Fibroblast of the conjunctiva (primary cell): ENCODE measurements at places on chromosomes 2 and 18.
A peak's percentile ranks its signal among the peaks of the same experiment; 100 is the strongest.

- no peak for DNase-seq
Observed at GRCh38 chr2:24543252-24543651, 52.2 kb downstream of the NCOA1 start.

DNA sequence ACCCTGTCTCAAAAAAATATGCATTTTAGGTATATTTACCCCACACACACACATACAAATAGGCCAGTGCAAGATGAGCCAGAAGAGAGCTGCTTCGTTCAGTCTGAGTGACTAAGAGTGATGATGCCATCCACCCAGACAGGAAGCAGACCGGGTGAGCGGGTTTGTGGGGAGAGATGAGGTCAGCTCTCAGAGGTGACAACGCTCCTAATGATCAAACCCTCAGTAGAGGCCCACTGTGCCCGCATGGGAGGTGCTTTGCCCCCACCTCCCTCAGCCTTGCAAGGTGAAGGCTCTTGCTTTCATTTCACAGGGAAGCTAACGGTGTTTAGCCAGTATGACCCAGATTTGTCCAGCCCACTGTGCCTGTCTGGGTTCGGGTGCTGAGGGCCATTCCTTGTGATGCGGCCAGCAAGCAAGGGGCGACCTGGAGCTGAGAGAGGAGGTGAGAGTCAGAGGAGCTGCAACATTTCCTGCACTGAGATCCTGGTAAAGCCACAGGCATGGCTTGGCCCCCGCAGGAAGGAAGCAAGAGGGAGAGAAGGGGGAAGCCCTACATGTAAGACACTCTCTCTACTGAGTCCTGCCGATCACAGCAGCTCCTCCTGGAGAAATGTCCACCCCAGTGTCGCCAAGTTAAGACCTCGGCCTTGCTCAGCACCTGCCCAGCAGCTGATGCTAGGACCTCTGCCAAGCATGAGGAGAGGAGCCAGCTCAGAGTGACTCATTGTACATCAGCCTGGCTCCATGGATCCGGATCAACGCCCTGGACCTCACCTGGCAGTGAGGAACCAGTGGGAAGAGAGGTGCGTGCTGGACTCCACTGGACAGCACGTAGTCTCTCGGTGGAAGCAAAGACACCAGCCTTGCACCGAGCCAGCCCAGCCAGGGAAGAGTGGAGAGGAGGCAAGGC is 37.0 kb downstream of the NIFK start:
- DNase-seq, result no peak

DNA sequence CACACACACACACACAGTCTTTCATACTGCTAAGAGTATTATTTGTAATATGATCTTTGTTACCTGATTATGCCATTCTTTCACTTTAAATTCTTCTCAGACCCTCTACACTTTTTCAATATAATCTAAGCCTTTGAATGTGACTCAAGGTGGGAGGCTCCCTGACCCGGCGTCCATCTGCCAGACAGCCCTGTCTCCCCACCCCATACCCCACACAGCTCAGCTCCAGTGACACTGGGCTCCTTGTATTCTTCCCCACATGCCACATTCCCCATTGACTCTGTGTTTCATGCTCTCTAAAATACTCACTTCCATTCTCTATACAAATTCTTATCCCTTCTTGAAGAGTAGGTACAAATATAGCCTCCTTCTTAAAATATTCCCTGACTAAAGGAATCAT is 442.2 kb downstream of the TGIF1 start:
- DNase-seq, result no peak

DNA sequence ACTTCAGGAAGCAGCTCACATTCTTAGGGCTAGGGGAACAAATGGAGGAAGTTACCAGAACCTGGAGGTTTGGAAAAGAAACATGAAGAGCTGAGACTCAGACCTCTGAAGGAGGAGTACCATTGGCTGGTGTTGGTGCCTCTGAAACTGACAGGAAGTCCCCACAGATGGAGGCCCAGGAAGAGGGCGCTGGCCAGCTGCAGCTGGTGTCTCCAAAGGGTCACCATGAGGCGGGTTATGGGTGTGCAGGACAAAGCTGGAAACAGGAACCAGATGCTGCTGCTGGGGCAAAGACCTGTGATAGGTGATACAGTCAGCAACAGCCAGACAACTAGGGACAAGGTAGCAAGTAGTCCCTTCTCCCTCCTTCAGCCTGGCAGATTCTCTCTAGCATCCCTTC is 136.5 kb upstream of the SERPINE2 start:
- DNase-seq, result no peak

DNA sequence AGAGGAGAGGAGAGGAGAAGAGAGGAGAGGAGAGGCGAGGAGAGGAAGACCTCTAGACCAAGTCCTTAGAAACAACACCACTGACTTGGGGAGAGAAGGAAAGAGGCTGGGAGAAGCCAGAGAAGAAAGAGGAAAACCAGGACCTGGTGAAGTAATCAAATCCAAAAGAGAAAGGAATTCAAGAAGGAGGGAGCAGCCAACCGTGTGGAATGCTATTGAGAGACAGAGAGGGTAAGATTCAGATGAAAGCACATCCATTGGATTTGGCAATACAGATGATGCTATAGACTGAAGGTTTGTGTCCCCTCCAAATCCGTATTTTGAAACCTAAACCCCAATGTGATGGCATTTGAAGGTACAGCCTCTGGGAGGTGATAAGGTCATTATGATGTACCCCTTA is 50.7 kb downstream of the GALNT14 start:
- no peak for DNase-seq

DNA sequence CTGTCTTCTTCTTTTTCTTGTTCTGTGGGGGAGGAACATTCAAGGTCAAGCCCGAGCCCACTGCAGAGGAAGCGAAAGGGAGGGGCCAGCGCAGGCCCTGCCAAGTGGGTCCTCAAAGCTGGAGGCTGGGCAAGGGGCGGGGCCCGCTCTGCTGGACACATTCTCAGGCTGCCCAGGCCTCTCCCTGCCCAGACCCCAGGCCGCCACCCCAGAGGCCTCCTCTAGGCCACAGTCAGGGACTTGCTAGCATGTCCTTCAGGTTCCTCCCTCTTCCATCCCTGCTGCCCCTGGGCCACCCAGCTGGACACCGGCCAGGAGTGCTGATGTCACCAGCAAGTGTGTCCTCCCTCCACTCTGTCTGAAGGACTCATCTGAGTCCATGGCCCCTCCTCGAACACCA is 44.1 kb downstream of the KIF1A start:
- no peak for DNase-seq

DNA sequence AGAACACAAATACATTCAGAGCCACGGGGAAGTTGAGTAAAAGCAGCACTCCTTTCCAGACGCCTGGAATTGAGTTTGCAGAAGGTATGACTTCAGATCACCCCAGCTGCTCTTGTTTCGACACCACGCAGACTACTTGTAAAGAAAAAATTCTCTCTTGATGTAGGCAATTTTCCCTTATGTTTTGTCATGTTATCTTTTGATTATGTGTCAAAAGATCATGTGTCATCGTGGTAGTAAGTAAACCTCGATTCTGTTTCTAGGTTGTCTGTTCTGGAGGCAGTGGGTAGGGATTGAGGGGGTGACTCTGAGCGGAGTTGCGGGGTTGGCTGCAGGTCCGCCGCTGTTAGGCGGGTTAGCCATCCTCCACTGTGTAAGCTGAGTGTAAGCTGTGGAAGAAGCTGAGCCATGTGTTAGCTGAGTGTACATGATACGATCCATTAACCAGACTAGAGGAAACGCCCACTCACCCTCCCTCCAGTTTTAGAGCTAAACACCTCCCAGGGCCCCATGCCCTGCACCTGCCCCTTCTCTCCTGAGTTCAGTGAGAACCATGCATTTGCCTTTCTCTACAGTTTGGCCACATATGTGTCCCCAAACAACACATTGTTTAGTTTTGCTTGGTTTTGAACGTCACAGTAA is 181.8 kb downstream of the SNTG2 start:
- DNase-seq, result no peak

DNA sequence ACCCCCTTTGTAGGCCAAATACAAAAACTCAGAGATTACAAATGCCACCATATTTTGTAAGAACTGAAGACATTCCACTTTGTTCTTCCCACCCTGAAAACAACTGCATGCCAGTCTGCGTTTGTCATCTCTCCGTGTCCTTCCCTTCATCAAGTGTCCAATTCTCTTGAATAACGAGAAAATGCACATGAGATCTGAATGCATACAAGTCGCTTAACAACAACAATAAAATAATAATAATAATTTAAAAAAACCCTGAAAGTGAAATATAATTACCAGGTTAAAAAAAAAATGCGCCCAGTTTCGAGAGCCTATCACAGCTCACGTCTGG is 2.0 kb upstream of the SETBP1 start:
- DNase-seq, result no peak

DNA sequence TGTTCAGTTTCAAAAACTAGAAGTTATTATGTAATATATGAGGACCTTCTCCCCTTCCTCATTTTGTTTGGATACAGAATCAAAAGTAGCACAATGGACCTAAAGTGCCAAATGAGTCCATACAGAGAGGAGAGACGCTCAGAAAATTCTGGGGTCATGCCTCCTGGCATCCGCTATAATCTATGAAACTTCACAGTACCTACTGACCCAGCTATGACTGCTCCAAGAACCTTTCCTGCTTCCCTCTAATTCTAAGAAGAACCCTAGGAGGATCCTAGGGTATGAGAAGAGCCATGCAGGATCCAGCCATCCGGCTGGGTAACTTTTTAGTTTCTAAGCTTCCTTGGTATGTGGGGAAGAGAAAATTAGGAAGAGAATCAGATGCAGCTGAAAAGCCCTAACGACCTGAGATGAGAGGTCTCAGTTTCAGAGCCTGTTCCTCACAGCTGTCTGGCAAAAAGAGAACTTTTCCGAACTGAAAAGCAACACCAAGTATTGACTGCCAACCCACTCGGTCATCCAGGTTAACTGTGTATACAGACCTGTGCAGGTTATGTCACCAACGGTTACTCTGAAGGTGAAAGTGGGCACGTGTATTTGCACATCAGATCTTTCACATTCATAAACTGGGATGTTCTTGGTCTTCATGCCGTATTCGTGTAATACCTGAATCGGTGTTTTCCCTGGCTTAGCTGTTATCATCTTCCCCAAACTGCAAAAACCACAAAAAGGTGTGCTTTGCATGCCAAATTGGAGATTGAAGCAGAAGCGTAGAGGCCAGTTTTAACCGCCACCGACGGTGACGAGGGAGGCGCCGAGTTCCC is 1.1 kb downstream of the PRKRA start:
- DNase-seq, result no peak

GRCh38 chr2:32798829-32799228 is 147.9 kb upstream of the LTBP1 start:
- no peak for DNase-seq

GRCh38 chr2:239328351-239329191 is 72.2 kb downstream of the HDAC4 start:
- DNase-seq, result peak; percentile 79

- no peak for DNase-seq
Observed at GRCh38 chr2:217820904-217821303, 181.9 kb downstream of the TNS1 start.

GRCh38 chr18:69648486-69648885 is 247.8 kb downstream of the DOK6 start:
- DNase-seq, result no peak

- DNase-seq, result peak; percentile 13
Observed at GRCh38 chr2:212451786-212452231, 86.8 kb downstream of the ERBB4 start.

DNA sequence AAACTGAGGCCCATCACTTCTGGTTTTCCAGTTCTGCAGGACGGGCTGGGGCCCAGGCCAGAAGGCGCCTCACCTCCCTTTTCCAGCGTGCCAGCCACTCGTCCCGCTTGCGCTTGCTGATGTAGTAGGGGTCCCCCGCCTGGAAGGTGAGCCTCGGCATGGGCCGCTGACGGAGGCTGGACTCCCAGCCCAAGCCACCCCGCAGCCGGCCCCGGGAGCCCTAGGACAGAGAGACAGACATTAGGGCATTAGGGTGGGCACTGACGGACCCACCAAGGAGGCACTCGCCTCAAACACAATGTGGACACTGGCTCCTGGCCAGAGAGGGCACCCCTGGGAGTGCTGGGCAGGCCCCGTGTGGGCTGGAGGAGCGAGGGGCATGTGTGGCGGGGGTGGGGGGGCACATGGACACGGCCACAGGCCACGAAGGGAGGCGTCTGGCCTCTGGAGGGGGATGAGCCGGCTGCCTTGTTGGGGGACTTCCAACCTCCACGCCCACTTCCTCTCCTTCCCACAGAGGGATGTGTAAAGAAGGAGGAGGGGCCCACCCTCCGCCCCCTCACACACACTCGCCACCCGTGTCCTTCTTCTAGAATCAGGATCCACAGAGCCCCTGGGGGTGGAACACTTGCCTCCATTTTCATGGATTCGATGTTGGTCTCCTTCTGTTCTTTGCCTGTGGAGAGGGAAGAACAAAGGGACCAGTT is 66.7 kb downstream of the DNMT3A start:
- DNase-seq, result no peak

DNA sequence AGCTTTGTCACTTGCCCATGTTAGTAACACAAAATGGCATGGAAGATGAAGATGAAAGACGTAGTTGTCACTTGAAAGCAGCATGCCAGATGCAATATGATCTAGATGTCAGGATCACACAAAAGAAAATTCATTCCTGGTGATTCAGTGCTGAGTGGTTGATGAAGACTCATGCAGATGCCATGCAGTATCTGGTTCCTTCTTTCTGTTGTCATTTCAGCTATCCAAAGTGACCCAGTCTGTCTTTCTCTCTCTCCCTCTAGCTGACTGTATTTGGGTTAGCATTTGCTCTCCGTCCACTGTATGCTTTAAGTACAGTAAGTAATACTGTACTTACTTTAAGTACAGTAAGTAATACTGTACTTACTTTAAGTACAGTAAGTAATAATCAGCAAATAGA is 50.4 kb downstream of the TTN start:
- no peak for DNase-seq

- DNase-seq, result no peak
Observed at GRCh38 chr2:241772063-241772499, 4.5 kb upstream of the GAL3ST2 start.

DNA sequence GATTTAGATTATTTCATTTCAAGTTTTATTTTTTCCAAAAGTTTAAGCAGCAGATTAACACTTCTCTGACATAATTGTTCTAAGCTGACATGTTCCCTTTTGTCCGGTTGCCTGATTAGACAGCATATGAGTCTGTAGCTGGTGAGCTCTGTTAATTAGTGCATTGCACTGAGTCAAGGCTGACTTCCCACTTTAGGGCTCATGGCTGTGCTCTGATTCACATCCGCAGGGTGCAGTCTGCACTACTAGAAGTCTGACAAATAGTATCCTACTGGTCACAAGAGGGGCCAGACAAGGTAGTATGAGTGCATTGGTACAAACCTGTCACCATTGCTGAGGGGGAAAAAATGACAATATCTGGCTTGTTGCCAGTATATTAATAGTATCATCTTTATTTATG is 443.9 kb upstream of the ZNF804A start:
- no peak for DNase-seq

- no peak for DNase-seq
Observed at GRCh38 chr2:16633621-16634430, 31.8 kb downstream of the CYRIA start.

DNA sequence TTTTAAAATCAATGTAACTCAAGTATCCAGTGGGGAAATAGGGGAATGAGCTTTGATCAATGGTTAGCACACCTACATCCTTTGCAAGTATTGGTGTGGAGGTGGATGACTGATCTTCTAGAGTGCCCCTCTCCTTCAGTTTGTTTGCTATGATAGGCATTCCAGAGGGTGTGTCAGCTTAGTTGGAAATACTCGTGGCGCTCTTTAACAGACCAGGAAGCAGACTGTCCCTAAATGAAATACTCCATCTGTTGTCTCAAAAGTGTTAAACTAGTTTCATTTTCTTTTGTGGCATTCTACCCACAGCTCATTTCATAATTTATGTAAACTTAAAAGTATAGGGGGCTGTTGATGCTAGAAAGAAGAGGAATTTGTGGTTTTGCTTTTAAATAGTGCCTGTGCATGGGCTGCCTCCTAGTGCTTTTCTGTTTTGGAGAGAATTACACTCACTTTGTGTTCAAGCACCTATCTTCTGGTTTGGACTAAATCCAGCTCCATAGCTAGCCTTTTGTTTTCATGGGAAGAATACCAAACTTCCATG is 66.2 kb downstream of the STAT1 start:
- peak; percentile 39 for DNase-seq
